MV-4-11 (cell line): ENCODE measurements at places on chromosomes 7 and 10.
A peak's percentile ranks its signal among the peaks of the same experiment; 100 is the strongest.

GRCh38 chr10:49534670-49535381 lies 4.1 kb downstream of the ERCC6 start:
- peak; percentile 81 for DNase-seq

DNA sequence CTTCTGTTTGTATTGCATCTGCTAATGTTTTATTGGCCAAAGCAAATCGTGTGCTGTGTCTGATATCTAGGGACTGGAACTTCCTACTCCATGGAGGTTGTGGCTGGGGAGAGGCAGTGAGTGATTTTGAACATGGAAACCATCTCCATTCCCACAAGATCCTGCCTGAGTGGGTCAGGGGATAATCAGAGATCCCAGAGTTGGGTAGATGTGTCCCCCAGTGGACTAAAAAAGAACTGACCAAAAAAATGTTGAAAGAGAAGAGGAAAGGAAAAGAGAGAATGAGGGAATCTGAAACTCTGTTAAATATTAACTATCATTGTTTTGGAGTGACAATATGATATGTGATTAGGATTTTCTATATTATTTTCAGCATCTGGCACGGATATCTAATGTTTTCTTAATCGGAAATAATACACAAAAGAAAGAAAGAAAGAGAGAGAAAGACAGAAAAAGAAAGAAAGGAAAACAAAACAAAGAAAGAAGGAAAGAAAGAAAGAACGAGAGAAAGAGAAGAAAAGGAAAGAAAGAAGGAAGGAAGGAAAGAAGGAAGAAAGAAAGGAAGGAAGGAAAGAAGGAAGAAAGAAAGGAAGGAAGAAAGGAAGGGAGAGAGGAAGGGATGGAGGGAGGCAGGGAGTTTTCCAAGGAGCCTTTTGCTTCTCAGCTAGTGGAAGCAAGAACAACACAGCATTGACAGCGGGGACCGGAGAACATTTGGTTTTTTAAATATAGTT lies 638.5 kb downstream of the CCSER2 start:
- DNase-seq: no peak

DNA sequence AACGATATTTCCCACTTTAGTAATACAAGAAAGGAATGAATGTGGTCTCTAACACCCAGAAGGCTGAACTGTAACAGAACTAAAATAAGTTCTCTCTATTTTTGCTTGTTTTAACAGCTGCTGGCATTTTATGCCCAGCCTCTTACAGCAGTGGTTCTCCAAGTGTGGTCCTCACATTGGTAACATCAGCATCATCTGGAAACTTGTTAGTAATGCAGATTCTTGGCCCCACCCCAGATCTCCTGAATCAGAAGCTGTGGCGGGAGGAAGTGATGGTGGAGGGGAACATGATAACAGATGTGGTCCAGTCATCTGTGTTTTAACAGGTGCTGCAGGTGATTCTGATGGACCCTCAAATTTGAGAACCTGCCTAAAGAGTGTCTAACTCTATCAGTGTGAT lies 170.1 kb downstream of the TMEM26 start:
- DNase-seq: no peak

GRCh38 chr10:96244354-96244753 lies 27.0 kb downstream of the BLNK start:
- DNase-seq: no peak

- no peak for DNase-seq
Measured at GRCh38 chr7:43588477-43589132, 5.7 kb downstream of the STK17A start.

DNA sequence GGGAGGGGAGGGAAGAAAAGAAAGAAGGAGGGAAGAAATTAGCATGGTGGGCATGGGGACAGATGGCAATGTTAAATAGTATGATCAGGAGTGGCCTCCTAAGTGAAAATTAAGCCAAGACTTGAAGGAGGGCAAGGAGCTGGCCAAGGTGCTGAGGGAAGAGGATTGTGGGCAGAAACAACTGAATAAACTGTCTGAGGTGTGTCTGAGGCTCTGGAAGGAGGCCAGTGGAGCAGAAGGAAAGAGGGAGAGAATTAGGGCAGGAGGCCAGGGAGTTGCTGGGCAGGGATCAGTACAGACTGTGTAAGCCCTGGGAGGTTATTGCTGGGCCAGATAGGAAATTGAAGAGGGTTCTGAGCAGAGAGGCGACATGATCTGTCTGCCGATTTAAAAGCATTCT lies 40.6 kb upstream of the VKORC1L1 start:
- peak; percentile 13 for DNase-seq

GRCh38 chr7:96401200-96401599 lies 79.3 kb upstream of the SLC25A13 start:
- DNase-seq: peak; percentile 12
